HS-27A (cell line): ENCODE measurements at places on chromosomes 6 and 20.

DNA sequence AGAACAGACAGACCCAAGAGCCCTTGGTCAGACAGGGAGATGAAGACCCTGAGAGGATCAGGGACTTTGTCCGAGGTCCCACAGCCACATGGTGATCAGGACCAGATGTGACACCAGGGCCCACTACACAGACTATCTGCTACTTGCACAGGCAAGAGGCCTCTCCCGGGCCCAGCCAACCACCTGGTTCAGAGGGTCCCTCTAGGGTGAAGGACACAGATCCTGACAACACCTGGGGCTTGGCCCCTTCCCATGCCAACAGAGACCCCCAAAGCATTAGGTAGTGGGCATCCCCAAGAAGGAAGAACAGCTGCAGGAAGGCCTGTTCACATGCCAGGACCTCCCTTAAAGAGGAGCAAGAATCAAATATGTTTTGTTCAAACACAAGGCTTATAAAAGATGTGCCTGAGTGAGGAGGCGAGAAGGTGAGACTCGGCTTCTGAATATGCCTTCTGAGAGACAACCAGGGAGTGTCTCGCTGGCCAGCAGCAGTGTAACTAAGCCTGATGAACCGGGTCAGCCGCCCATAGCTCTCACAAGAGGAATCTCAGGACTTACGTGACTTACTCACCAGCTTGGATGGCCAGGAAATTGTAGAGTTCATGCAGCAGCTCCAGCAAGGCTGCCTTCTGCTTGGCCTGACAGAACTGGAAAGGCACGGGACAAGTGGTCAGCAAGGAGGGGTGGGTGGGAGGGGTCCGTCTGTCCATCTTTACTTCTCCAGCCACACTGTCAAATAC is 5.0 kb downstream of the LEMD2 start:
- DNase-seq = no peak

GRCh38 chr6:23154159-23154558 is 584.8 kb downstream of the HDGFL1 start:
- DNase-seq = no peak

- DNase-seq = no peak
Measured at GRCh38 chr6:139944976-139945375, 570.5 kb upstream of the CITED2 start.

DNA sequence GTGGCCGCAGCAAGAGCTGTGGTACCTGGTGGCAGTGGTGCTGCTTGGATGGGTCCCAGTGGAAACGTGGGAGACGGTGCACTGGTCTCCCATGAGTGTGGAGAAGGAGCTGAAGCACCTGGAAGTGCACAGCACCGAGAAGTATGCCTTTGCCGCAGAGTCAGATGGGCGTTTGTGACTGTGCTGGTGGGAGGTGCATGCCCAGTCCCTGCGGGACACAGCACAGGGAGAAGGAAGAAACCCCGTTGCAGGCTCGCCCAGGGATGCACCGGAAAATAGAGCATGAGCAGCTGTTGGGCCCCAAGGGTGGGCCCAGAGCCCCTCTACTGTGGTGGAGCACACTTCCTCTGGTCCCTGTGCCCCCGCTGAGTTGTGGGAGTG is 19.3 kb upstream of the RGS17 start:
- no peak for DNase-seq

- DNase-seq = no peak
Measured at GRCh38 chr6:154058963-154059680, 20.1 kb downstream of the OPRM1 start.

GRCh38 chr20:16147216-16147615 is 426.0 kb downstream of the KIF16B start:
- no peak for DNase-seq

DNA sequence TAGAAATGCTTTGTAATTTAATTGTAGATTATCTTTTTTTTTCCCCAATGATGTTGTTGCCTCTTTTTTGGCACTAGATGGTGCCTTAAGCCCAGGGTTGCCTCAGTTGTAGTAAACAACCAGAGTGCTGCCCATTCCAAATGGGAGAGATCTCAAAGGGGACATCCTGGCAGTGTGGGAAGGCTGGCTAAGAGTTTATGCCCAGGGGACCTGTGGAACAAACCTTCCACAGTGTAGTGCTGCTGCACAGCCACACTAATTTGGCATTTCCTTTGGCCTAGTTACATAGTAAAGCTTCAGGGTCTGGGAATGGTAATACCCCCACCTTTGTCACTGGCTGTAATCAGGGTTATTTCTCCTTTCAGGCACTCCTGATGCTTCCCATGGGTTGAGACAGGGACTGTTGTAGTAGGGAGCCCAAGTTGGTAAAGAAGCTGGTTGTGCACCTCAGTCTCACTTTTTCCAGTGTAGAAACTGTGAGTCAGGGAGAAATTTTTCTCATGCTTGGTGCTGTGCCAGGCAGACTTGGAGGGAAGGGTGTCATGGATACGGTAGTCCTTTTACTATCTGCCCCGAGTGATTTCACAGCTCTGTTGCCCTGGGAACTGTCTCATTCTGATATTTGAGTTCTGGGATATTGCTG is 177.8 kb upstream of the ECI2 start:
- peak; percentile 75 for DNase-seq

GRCh38 chr6:139852488-139853140 is 478.2 kb upstream of the CITED2 start:
- DNase-seq = no peak

- no peak for DNase-seq
Measured at GRCh38 chr6:109740787-109741186, 49.7 kb downstream of the FIG4 start.

- no peak for DNase-seq
Measured at GRCh38 chr6:120056085-120056484, 706.5 kb upstream of the MAN1A1 start.

GRCh38 chr20:23541776-23542175 is 26.5 kb downstream of the CST9L start:
- DNase-seq = no peak

- DNase-seq = no peak
Measured at GRCh38 chr6:158996856-158997255, 3.1 kb downstream of the RSPH3 start.

GRCh38 chr20:8223091-8223870 is 91.2 kb downstream of the PLCB1 start:
- peak; percentile 77 for DNase-seq

DNA sequence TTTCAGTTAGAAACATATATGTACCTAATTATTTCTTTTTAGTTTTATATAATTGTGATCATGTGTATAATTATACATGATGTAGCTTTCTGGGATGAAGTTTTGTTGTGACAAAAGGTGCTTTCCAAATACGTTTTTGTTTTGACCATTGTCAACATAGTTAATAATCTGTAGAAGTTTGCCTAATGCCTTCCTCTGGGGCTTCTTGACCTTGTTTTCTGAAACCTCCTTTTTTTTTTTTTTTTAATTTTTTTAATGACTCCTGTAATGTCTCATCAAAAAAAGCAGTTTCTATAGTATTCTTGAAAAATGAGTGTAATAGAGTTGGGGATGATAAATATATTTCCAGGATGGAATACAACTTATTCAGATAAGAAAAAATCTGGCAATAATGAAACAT is 434.7 kb upstream of the SOX4 start:
- no peak for DNase-seq

- DNase-seq = no peak
Measured at GRCh38 chr6:162026843-162027242, 700.7 kb downstream of the PRKN start.

DNA sequence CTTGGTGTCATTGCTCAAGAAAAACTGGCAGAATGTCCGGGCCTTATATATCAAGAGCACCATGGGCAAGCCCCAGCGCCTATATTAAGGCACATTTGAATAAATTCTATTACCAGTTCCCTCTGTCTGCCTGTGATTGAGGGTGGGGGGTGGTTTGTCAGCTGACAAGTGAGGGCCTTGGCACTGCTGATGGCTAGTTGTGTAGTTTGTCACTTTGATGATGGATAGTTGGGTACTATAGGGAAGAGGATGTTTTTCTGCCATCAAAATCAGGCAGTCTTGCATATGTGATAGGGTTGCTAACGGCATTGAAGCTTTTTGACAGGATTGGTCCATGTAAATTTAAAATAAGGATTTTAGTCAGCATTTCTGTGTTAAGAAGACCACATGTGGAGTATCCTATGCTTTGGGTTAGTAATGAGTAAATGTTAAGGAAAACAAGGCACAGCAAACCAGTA is 2.5 kb downstream of the RPL10A start:
- no peak for DNase-seq

DNA sequence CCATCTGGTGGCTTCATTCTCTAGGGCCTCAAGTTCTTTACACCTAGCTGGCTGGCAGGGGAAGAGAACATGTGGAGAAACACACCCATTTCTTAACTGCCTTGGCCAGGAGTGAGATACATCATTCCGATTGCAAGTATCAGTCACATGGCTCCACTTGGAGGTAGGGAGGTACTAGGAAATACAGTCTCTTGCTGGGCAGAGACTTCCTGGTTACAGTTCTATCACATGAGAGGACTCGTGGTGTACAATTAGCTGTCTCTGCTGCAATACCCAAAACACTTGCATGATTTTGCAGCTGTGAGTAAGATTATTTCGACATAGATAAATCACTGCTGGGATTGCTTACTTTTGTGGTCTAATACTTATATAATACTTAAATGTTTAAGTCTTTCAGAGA is 51.1 kb downstream of the GTF2H5 start:
- no peak for DNase-seq

DNA sequence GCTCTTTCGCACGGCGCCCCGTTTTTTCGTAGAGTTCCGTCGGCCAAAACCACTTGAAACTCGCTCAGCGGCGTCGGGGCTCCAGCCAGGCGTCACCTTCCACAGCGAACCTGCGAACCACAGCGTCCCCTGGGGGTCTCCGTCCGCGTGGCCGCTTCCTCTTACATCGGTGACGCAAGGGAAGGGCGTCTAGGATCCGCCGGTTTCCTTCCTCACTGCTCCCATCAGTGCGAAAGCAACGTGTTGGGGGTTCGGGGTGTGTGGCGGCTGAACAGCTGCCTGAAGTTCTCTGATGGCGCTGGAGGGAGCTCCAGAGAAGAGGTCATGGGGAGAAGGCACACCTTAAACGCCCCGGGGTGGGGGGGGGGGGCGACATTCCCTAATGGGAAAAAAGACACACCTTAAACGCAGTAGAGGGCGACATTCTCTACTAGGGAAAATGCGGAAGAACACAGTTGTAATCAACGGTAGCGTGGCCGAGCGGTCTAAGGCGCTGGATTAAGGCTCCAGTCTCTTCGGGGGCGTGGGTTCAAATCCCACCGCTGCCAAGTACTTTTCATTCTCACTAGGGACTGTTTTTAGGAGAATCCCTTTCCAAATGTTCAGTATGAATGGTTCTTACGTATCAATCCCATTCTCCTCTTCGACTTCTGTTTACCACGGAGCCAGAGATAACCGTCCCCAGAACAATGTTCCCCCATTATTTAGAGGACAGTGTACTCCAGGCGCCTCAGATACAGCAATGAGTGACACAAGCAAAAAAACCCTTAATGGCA is 16.4 kb downstream of the ZNF311 start:
- no peak for DNase-seq

GRCh38 chr6:157648561-157648960 is 174.5 kb upstream of the SNX9 start:
- DNase-seq = no peak

- no peak for DNase-seq
Measured at GRCh38 chr6:161100072-161100471, 108.5 kb downstream of the MAP3K4 start.

- no peak for DNase-seq
Measured at GRCh38 chr6:169738976-169739529, 12.3 kb downstream of the DYNLT2 start.

GRCh38 chr6:127515234-127515793 is 3.8 kb downstream of the MTCL3 start:
- DNase-seq = no peak

DNA sequence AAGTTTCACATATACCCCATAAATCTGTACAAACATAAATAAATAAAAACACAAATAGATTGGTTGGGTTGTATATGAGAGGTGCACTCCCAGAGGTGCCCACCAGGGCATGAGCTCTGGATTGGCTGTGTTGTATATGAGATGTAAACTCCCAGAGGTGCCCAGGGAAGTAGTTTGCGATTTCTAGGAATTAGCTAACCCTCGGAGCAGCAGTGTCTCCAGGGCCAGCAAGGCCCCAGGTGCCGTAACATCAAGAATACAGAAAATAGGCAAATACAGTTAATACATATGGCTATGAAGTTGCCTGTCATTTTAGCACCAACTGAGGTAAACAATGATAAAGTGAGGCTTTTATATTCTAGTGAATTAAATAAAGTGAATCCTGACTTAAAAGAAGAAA is 5.4 kb upstream of the GINM1 start:
- DNase-seq = no peak
